ENCODE measurements at places on chromosomes 1 and 21. TPM values are rescaled to one million over a fixed set of nuclear protein-coding genes. Genes with fewer than 3 reads are reported as not detected.

GRCh38 chr1:161738627-161739287, 10.8 kb upstream of the DUSP12 start:
- peak; percentile 46 for DNase-seq

The REG4 gene
- not detected for total RNA-seq

GRCh38 chr1:119482517-119483425, 24.2 kb upstream of the HSD3B1 start:
- DNase-seq: no peak

DNA sequence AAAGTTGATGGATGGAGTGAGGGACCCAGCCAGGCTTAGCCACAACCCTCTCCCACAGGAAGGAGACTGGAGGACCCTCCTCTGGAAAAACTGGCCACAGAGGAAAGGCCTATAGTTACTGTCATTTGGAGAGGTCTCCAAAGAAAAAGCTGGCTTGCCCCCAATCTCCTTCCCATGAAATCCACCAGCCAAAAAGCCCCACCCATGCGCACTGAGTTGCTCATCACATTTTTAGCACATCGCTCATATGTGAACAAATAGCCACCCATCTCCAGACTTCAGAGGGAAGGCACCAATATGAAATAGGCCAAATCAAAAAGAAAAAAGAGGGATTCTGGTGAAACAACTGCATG, 36.9 kb upstream of the QSOX1 start:
- no peak for DNase-seq

The LYPD8 gene
- total RNA-seq: 3.2 TPM

DNA sequence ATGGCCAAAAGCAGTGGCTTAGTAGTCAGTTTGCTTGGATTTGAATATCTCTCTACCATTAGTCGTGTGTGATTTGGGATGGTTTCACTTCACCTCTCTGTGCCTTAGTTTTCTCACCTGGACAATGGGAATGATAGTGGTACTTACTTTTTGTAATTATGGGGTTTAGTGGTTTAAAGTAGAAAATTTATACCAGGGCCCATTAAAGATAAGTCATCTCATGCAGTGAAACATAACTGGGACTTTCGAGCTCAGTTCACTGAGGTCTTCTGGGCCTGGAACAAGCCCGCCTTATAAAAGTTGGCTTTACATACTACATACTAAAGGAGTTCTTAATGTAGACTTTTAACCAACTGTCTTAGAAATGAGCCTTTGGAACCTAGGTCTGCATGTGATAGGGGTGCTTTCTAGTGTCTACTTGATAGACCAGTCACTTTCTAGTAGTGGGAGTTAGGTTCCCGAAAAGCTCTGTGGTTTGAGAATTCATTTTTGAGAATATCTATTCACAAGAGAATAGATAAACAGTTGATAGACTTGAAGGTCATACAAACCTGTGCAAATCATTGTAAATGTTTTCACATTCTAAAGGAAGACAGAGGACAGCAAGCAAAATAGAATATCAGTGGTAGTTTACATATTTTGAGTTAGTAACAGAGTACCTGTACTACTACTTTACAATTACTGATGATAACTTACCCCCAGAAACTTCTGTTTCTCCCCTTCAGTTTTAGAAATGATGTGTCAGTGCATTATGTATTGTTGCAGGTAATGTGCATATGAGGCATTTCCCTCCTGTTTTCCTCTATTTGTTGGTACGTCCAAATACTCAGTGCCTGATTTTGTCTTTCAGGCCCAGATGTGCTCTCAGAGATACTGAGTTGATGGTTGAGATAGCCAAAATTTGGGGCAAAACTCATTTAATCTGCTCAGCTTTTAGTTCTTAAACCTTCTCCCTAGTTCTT, 48.0 kb downstream of the DYRK1A start:
- no peak for DNase-seq
